CD4-positive, alpha-beta memory T cell (primary cell): ENCODE measurements at places on chromosomes 5 and 9.

- peak; percentile 43 for DNase-seq
Observed at GRCh38 chr5:138438724-138439476, at the start of gene REEP2. REEP2 (plus strand) TSS chr5:138439057; CDS start chr5:138439209, 152 bp downstream.

- DNase-seq = no peak
Observed at GRCh38 chr5:171578829-171579491, 159.5 kb downstream of the FGF18 start.

DNA sequence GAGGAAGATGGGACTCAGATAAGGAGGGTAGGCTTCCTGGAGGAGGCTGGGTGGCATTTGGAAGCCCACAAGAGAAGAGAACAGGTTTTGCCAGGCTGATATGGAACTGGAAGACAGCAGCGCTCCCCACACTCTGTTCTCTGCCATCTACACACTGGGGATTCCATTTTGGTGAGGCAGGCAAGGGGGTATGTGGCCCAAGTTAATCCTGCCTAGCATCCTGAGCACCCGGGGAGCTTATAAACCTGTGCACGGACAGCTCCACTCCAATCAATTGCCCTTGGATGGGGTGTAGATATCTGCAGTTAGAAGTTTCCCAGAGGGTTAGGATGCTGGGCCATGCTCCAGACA, 158.8 kb downstream of the MACROH2A1 start:
- DNase-seq = no peak

GRCh38 chr5:132335402-132335801, 34.1 kb upstream of the SLC22A5 start:
- no peak for DNase-seq

GRCh38 chr9:91899219-91899563, 50.8 kb downstream of the ROR2 start:
- DNase-seq = no peak

DNA sequence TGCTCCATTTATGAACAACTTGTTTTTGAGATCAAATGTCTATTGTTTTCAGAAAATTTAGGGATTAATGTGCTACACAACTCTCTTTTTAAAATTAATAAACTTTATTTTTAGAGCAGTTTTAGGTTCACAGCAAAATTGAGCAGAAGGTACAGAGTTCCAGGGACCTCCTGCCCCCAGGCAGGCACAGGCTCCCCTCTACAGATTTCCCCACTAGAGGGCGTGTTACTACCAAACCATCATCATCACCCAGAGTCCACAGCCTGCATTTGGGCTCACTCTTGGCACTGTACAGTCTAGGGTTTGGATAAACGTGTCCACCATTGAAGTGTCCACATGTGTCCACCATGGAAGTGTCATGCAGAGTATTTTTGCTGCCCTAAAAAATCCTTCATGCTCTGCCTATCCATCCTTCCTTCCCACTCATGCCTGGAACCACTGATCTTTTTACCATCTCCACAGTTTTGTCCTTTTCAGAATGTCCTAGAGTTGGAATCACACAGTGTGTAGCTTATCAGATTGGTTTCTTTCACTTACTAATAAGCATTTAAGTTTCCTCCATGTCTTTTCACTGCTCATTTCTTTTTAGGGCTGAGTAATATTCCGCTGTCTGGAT, 61.7 kb downstream of the MRPL36 start:
- peak; percentile 47 for DNase-seq

GRCh38 chr5:170097934-170098333, 7.8 kb upstream of the FOXI1 start:
- no peak for DNase-seq

DNA sequence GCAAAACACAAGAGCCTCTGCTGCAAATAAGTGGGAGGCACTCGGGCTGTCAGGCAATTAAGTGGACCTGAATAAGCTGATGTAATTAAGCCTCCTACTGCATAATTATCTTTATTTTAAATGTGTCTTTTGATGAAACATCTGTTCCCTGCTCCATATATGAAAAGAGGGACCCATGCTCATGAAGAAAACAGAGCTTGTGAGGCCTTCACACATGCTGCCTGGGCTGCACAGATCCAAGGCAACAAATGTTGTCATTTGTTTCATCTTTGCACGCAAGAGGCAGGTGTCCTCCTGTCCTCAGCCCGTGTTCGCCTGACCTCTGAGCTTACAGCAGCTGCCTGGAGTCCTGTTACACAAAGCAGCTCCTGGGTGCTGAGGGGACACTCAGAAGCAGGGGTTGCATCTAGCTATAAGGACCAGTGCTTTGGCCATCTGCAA, 381.1 kb downstream of the ZNF608 start:
- no peak for DNase-seq

- DNase-seq = no peak
Observed at GRCh38 chr9:24189986-24190385, 355.7 kb downstream of the IZUMO3 start.

- DNase-seq = no peak
Observed at GRCh38 chr9:37198039-37198729, 77.8 kb downstream of the ZCCHC7 start.

GRCh38 chr5:82221020-82221419, 57.1 kb downstream of the RPS23 start:
- DNase-seq = no peak

- no peak for DNase-seq
Observed at GRCh38 chr9:5428794-5429528, 8.8 kb downstream of the PLGRKT start.

DNA sequence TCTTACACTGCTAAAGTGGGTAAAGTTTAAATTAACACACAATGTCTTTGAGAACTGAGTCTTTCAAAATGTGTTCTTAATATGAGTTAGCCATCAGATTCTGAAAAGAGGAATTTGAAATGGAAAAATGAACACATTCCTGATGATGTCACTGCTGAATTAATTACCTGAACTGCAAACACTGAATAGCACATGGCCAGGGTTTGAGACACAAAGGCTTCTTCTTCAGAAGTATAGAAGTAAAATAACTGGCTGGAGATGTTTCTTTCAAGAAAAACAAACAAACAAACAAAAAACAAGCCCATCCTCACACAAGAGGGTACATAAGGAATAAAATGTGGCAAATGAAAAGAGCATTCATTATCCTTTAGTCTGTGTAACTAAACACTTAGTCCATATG, 7.1 kb downstream of the GLIS3 start:
- DNase-seq = no peak

GRCh38 chr9:98359569-98359968, 104.1 kb upstream of the TBC1D2 start:
- DNase-seq = no peak

GRCh38 chr5:155799308-155799707, 527.7 kb upstream of the SGCD start:
- no peak for DNase-seq

DNA sequence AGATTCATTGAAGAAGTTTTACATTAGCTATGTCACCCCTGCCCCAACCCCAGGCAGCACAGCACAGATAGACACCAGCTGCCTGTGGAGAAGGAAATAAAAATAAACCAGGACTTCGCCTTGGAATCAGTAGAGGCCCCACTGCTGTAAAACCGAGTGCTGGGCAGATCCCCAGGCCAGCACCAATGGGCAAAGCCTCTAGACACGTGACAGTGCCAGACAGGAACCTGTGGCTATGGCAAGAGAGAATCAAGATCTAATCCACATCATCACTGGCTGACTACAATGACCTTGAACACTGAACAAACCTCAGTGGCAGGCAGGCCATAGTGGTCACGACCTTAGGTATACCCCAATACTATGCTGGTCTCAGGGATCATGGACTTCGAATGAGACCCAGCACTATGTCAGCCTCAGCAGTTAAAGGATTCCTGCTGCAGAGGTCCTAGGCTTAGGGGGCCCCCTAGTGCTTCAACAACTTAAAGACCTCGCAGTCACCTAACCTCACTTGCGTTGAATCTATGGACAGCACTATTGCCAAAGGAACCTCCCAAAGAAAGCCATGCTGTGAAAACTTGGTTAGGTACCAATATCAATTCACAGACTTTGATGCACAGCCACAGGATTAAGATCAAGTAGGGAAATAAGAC, 2118.6 kb upstream of the C9orf72 start:
- no peak for DNase-seq

- no peak for DNase-seq
Observed at GRCh38 chr5:67844924-67845323, 370.6 kb upstream of the PIK3R1 start.

GRCh38 chr5:32810804-32811203, 99.7 kb downstream of the NPR3 start:
- DNase-seq = no peak

DNA sequence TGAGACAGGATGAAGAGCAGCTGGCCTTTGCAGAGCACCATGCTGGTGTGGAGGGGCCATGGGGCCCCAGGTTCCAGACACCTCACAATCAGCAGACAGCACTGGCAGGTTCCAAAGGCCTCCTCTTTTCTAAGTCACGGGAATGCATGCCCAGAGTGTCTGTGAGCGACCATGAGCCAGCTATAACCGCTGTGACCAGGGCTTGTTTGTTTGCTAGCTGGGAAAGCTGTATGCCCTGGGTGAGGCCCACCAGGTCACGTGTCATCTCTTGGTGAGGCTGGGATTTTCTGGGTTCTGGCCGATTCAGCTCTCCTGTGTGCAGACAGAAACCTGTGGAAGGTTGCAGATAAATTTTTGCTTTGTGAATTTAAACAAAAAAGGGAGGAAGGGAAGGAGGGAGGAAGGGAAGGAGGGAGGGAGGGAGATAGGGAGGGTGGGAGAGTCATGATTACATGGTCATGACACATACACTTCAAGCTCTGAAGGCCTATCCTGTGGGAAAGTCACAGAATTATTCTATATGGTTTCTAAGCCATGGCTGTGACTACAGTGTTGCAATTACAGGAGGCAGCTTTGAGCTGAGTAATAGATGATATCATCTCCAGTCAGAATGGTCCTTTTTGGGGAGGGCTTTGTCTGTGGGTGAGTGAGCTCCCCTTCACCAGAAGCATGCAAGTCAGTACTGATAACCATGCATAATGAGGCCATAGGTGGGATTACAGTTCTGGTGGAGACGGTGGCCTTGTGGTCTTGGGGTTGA, 37.2 kb downstream of the PAPPA start:
- no peak for DNase-seq

- no peak for DNase-seq
Observed at GRCh38 chr9:14051419-14051818, 262.5 kb downstream of the NFIB start.

GRCh38 chr5:154117930-154118329, 72.6 kb upstream of the GALNT10 start:
- no peak for DNase-seq

- no peak for DNase-seq
Observed at GRCh38 chr5:127206320-127207113, 84.1 kb upstream of the MEGF10 start.

- no peak for DNase-seq
Observed at GRCh38 chr9:120281665-120282064, 298.3 kb downstream of the CDK5RAP2 start.

GRCh38 chr5:43231977-43232376, 40.0 kb downstream of the NIM1K start:
- no peak for DNase-seq

DNA sequence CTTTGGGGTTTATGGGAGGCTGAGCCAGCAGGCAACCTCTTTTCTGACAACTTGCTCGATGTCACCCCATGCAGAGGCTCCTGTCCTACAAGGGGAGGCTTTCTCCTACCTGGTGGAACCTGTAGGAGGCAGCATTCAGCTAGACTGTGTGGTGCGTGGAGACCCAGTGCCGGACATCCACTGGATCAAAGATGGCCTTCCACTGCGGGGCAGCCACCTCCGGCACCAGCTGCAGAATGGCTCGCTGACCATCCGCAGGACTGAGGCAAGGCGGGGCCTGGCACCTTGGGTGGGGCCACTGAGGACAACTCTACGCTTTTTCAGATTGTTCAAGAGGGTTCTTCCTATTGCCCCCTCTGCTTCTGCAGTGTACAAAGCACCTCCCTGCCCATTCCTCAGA, 36.1 kb upstream of the ASS1 start:
- no peak for DNase-seq

GRCh38 chr5:172147857-172148256, 40.2 kb downstream of the STK10 start:
- no peak for DNase-seq

DNA sequence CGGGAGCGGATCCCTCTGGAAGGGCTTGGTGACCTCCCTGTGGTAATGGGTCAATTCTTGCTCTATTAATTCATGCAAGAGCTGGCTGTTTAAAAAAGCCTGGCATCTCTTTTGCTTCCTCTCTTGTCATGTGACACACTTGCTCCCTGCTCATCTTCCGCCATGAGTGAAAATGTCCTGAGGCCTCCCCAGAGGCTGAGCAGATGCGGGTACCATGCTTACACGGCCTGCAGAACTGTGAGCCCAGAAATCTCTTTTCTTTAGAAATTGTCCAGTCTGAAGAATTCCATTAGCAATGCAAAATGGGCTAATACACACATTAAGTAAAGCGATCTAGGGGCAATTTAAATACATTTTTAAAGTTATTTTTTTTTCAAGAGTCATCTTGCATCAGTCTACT, 48.7 kb upstream of the CDK20 start:
- no peak for DNase-seq

- no peak for DNase-seq
Observed at GRCh38 chr9:78674874-78675273, 377.9 kb downstream of the PSAT1 start.

DNA sequence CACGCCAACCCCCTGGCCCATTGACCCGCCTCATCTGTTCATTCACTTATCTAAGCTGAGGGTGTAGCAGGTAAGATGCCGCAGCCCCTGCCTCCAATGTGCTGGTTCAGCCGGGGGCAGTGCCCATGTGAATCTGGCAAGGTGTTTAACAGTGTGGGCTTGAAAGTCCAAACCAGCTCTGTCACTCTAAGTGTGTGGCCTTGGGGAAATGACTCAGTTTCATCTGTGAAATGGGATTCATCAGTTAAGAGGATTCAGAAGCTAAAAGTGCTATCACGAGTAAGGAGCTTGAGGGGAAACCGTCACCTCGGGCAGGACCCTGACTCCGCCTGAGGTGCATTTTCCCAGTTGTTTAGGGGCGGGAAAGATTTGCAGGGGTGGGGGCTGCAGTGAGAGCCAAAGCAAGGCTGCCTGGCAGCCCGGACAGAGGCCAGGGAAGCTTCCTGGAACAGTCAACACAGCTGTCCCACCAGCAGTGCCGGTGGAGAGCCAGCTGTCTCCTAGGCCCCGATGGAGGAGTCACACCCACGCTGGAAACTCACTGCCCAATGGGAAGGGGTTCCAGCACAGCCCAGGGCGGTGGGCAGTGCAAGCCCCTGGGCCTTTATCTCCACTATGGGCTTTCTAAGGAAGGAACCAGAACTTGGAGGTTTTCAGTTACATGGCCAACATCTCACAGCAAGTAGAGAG, 9.7 kb upstream of the URM1 start:
- no peak for DNase-seq

GRCh38 chr9:21825637-21826036, 23.2 kb downstream of the MTAP start:
- no peak for DNase-seq

DNA sequence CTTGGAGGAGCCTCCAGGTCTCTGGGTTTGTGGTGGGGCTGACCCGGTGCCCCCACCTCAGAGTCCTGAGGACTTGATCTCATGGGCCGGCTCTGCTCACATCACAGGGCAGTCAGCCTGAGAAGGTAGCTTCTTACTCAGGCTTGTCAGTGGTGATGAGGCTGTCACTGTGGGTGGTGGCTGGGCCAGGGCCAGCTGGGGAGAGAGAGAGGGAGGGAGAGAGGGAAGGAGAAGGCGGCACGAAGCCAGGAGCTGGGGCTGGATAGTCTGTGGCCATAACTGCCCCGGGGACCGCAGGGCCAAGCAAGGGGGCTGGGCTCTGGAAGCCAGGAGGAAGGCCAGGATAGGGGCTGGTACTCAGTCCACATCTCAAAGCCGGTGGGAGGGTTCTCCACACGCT, 6.5 kb downstream of the NTNG2 start:
- DNase-seq = no peak
